ENCODE measurements at places on chromosomes 4 and X.

GRCh38 chrX:71017396-71017939, 50.7 kb downstream of the SNX12 start:
- no peak for DNase-seq

DNA sequence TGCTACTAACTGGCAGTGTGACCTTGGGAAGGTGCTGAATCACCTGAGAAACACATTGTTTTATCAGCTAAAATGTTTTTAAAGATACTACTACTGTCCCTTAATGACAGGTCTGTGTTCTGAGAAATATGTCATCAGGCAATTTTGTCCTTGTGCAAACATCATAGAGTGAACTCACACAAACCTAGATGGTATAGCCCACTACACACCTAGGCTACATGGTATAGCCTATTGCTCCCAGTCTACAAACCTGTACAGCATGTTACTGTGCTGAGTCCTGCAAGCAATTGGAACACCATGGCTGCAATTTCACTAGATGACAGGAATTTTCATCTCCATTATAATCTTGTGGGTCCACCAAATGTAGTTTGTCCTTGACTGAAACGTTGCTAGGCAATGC, 101.3 kb upstream of the GUCY1A1 start:
- no peak for DNase-seq

GRCh38 chrX:1661922-1662221, 47.0 kb downstream of the ASMT start:
- no peak for DNase-seq

DNA sequence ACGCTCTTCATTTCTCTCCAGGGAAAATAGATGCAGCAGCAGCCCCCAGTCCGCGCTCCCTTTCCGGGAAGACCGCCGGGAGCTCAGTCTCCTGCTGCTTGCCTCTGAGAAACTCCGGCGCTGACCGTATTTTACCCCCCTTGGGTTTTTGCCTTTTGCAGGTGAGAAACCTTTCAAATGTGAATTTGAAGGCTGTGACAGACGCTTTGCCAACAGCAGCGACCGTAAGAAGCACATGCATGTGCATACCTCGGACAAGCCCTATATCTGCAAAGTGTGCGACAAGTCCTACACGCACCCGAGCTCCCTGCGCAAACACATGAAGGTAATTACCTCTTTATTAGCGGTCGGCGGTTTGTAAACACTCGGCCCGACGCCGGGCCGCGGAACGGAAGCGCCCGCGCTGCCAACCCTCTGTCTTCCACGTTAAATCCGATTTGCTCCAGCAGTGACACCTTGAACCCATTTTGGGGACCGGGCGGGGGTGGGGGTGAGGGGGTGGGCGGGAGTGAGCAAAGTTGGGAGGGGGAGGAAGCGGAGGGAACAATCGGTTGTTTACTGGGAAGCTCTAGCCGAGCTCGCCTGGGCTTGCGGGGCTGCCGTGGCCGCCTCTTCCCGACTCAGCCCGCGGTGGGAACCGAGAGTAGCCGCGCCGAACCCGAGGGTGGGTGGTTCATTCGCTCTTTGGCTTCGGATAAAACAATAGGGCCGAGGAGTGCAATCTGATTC, 3.0 kb downstream of the ZIC3 start:
- no peak for DNase-seq

DNA sequence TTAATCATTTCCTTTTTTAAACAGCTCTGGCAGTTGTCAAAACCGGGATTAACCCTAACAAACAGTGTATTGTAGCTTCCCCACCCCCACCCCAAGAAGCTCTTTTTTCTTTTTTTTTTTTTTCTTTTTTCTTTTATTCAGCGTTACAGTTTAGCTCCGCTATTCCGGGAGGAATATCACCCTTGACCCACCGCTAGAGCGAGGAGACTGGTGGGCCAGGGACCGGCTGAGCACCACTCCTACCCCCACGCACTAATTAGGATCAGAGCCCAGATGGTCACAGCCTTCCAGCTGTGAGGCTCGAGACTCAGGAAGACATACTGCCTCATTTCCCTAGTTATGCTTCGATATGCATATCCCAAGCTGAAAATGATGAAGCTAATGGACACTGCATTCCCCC, 2.0 kb downstream of the PARM1 start:
- no peak for DNase-seq

- DNase-seq: no peak
Measured at GRCh38 chr4:7629501-7630254, 194.9 kb upstream of the PSAPL1 start.

- DNase-seq: no peak
Measured at GRCh38 chr4:95909211-95909610, 69.3 kb downstream of the PDHA2 start.

- DNase-seq: no peak
Measured at GRCh38 chr4:28211676-28212470, 1351.2 kb downstream of the STIM2 start.

DNA sequence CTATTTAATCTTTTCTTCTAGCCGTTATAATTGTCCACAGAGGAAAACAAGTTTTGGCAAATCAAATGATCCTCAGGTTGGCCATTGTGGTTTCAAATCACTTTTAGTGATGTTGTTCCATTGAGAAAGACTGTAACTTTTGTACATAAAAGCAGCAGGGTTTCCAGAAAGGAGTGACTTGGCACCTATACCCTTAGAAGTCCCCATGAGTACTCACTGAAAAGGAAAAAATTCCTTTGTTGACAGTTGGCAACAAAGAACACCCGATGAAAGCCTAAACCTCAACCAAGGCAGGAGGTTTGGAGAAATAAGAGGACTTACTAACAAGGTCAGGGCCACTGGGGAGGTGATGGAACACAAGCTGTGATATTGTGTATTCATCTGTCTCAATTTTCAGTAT, 474.4 kb downstream of the RAPGEF2 start:
- DNase-seq: no peak

DNA sequence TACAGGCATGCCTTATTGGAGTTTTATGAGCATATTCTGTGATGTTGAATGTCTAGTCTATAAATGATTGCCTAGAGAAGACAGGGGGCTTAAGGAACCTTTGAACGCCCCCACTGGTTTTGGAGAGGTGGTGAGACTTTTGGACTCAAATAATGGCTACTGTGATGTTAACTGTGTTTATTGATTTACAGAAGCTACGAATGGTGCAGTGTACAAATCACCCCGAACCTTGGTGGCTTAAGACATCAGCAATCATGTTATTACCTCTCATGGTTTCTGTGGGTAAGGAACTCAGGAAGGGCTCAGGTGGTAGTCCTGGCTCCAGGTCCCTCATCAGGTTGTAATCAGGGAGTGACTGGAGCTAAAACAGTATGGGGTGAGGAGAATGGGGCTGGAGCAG, 33.3 kb upstream of the APLN start:
- DNase-seq: no peak

DNA sequence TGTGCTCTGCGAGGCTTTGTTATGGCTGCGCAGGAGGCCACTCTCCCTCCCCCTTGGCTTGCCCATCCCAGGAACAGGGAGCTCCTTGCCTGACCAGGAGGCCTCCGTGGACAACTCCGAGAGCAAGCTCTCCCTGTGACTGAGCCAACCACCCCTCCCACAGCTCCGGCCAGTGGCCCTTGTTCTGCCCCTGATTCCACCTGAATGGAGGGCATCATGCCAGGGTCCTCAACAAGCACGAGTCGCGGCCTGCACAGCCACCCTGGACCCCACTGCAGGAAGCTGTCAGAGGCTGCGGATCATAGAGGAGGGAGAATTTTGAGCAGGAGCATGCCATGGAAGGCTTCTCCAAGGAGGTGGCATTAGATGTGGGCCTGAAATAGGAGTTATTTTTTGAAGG, 44.8 kb upstream of the GRPEL1 start:
- DNase-seq: no peak

- no peak for DNase-seq
Measured at GRCh38 chrX:103417933-103418332, 41.6 kb downstream of the BEX3 start.

- DNase-seq: no peak
Measured at GRCh38 chrX:109760922-109761250, 27.8 kb upstream of the ACSL4 start.
